ENCODE measurements at places on chromosomes 3 and 15. TPM values are rescaled to one million over a fixed set of nuclear protein-coding genes. Genes with fewer than 3 reads are reported as not detected.

DNA sequence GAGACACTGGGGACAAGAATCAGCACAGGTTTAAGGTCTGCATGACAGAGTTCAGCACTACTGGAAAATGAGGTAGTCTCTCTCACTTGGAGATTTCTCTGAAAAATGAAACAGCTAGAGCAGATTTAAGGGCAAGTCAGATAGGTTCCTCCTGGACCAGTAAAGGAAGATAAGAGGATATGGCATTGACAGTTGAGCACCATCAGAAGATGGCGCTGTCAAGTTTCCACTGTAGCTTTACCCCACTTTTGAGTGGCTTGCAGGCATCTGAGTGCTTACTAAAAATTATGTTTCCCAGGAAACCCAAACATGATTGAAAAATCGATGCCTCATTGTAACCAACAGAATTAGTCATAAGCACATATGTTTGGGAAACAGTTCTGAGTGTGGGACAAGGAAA is 407.2 kb upstream of the UBE2E2 start:
- H3K4me3 ChIP-seq, result no peak overlapping the region
- no peak overlapping the region for H3K27ac ChIP-seq
- H3K4me1 ChIP-seq, result no peaks in the 10 kb centered on the region
- H3K27me3 ChIP-seq, result no peaks in the 10 kb centered on the region
- DNase-seq, result no peak

- no peaks in the 10 kb centered on the region for H3K36me3 ChIP-seq
- no peaks in the 10 kb centered on the region for H3K27me3 ChIP-seq
- no peak for DNase-seq
- H3K4me1 ChIP-seq, result peaks cover 64% of the 10 kb centered on the region
These were observed 148.3 kb downstream of the RBMS3 start for GRCh38 chr3:29429055-29429679.

GRCh38 chr15:62698646-62699045 is 343.9 kb upstream of the TPM1 start:
- no peaks in the 10 kb centered on the region for H3K27me3 ChIP-seq
- H3K4me3 ChIP-seq, result no peak overlapping the region
- H3K4me1 ChIP-seq, result no peaks in the 10 kb centered on the region
- H3K27ac ChIP-seq, result no peak overlapping the region
- H3K36me3 ChIP-seq, result peaks cover 42% of the 10 kb centered on the region

Gene ANO10
- 22.4 TPM for total RNA-seq

- H3K4me3 ChIP-seq, result no peak overlapping the region
- DNase-seq, result no peak
- no peaks in the 10 kb centered on the region for H3K27me3 ChIP-seq
- no peak overlapping the region for H3K27ac ChIP-seq
- peaks cover 29% of the 10 kb centered on the region for H3K36me3 ChIP-seq
These were observed 54.8 kb downstream of the UBP1 start for GRCh38 chr3:33385423-33385822.

Gene DLL4
- total RNA-seq, result 13.0 TPM

DNA sequence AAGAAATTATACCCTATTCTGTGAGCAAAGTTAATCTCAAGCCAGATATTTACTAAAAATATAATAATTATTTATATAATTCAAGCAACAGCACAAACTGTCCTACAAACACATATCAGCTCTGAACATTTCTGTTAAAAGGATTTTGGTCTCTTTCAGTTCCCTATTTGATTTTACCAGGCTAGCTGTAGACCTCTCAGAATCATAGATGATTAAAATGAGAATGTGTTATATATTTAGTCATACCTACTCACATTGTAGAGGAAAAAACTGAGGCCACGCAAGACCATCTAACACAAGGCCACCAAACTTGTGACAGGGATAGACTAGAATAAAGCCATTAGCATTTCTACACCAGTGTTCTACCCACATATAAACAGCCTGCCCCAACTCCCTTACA is 28.5 kb downstream of the ACKR4 start:
- DNase-seq, result no peak
- no peak overlapping the region for H3K4me3 ChIP-seq
- peaks cover 41% of the 10 kb centered on the region for H3K4me1 ChIP-seq
- peak overlapping the region; percentile 19 for H3K27ac ChIP-seq

Gene TEX55
- not detected for total RNA-seq

Gene CP
- 58.1 TPM for total RNA-seq

DNA sequence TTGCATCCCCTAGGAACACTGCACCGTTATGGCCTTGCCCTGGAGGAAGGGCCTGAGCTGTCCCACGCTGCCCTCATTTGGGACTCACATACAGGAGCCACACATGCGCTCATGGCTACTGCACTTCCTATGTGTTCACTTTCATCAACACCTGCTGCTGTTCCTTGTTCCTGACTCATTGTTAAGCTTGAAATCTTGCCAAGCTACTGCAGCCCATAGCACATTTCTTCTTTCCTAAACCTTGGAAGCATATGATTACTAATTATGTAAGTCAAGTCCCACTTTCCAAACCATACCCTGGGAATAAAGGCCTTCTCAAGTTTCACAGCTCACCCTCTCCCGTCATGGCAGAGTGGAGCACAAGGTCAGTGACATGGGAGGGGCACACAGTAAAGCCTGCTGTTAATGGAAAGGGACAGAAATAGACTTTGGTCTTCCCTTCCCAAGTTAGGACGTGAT is 307.9 kb downstream of the CLSTN2 start:
- no peaks in the 10 kb centered on the region for H3K27me3 ChIP-seq
- H3K36me3 ChIP-seq, result no peaks in the 10 kb centered on the region
- no peak for DNase-seq
- H3K4me3 ChIP-seq, result no peak overlapping the region
- peaks cover 35% of the 10 kb centered on the region for H3K4me1 ChIP-seq
- H3K27ac ChIP-seq, result peak overlapping the region; percentile 0

DNA sequence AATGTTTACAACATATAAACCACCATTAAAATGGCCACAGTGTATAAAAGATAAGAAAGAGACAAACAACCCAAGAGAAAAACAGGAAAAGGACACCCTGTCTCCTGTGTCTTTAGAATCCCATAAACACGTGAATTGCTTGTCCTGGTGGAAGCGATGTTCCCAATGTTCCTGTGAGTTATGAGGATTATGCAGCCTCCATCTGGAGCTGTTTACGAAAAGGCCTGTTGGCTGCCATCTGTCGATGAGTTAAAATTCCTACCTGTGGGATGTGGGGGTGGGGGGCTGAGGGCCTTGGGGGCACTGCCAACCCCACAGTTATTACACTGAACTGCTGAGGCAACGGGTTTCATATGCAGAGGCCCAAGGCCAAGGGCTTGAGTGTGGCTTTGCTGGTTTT is 13.6 kb downstream of the NISCH start:
- H3K27ac ChIP-seq, result no peak overlapping the region
- H3K4me3 ChIP-seq, result no peak overlapping the region
- H3K4me1 ChIP-seq, result no peaks in the 10 kb centered on the region
- no peaks in the 10 kb centered on the region for H3K27me3 ChIP-seq
- peaks cover 26% of the 10 kb centered on the region for H3K36me3 ChIP-seq

Gene LAMB2
- total RNA-seq, result 806 TPM

DNA sequence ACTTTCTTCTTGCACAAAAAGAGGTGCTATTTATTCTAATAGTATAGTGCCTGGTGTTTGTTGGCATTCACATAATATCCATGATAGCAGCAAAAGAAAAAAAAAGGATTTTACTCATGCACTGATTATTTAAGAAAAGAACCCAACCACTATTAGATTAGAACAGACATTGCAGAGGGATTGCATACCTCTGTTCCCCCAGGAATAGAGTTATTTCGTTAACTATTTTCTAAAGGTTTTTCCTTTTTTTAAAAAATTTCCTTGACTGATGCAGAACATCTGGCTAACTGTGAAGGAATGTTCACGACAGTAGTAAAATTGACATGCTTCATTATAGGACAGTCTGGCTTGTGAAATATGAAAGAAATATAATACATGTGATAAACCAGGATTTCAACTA is 136.6 kb upstream of the PTX3 start:
- H3K27ac ChIP-seq, result no peak overlapping the region
- peaks cover 4% of the 10 kb centered on the region for H3K4me1 ChIP-seq
- no peaks in the 10 kb centered on the region for H3K27me3 ChIP-seq
- H3K4me3 ChIP-seq, result no peak overlapping the region
- DNase-seq, result no peak
- no peaks in the 10 kb centered on the region for H3K36me3 ChIP-seq

Gene GCNT3
- total RNA-seq, result not detected

Gene LRCH3
- total RNA-seq, result 66.7 TPM

Gene ACTRT3
- total RNA-seq, result 2.7 TPM

- no peaks in the 10 kb centered on the region for H3K4me1 ChIP-seq
- H3K27me3 ChIP-seq, result no peaks in the 10 kb centered on the region
- H3K4me3 ChIP-seq, result no peak overlapping the region
- no peak overlapping the region for H3K27ac ChIP-seq
- no peak for DNase-seq
These were observed 61.7 kb upstream of the PIAS1 start for GRCh38 chr15:67992411-67992810.

GRCh38 chr15:34821831-34822230 is 26.5 kb upstream of the ACTC1 start:
- H3K4me1 ChIP-seq, result no peaks in the 10 kb centered on the region
- H3K27ac ChIP-seq, result no peak overlapping the region
- H3K4me3 ChIP-seq, result no peak overlapping the region
- no peaks in the 10 kb centered on the region for H3K36me3 ChIP-seq
- no peaks in the 10 kb centered on the region for H3K27me3 ChIP-seq
- DNase-seq, result no peak

Gene LRRN1
- 4.3 TPM for total RNA-seq

Gene LYZL4
- not detected for total RNA-seq

Gene CLRN1
- total RNA-seq, result not detected

GRCh38 chr15:57146506-57147201 is 228.2 kb downstream of the TCF12 start:
- H3K36me3 ChIP-seq, result no peaks in the 10 kb centered on the region
- peak overlapping the region; percentile 66 for H3K4me3 ChIP-seq
- no peak for DNase-seq
- H3K27ac ChIP-seq, result peak overlapping the region; percentile 56
- H3K4me1 ChIP-seq, result peaks cover 40% of the 10 kb centered on the region

- H3K27ac ChIP-seq, result no peak overlapping the region
- no peak for DNase-seq
- no peak overlapping the region for H3K4me3 ChIP-seq
These were observed 28.6 kb upstream of the SERPINI2 start for GRCh38 chr3:167502401-167502800.

- DNase-seq, result no peak
- H3K36me3 ChIP-seq, result no peaks in the 10 kb centered on the region
- no peak overlapping the region for H3K27ac ChIP-seq
- no peak overlapping the region for H3K4me3 ChIP-seq
- no peaks in the 10 kb centered on the region for H3K4me1 ChIP-seq
These were observed 161.1 kb upstream of the ANKRD28 start for GRCh38 chr3:15958692-15959433.

- H3K36me3 ChIP-seq, result peaks cover 14% of the 10 kb centered on the region
- no peaks in the 10 kb centered on the region for H3K27me3 ChIP-seq
- no peaks in the 10 kb centered on the region for H3K4me1 ChIP-seq
- no peak for DNase-seq
These were observed 392.6 kb upstream of the TPM1 start for GRCh38 chr15:62649793-62650420.

Gene PAQR9
- total RNA-seq, result 0.21 TPM

- H3K36me3 ChIP-seq, result no peaks in the 10 kb centered on the region
- no peaks in the 10 kb centered on the region for H3K27me3 ChIP-seq
- peaks cover 48% of the 10 kb centered on the region for H3K4me1 ChIP-seq
- peak overlapping the region; percentile 94 for H3K4me3 ChIP-seq
These were observed 585 bp downstream of the SLCO3A1 start for GRCh38 chr15:91853948-91854638.

Gene ARPP19
- 172 TPM for total RNA-seq

GRCh38 chr15:100726421-100727190 is 124.2 kb downstream of the ASB7 start:
- DNase-seq, result no peak
- no peaks in the 10 kb centered on the region for H3K36me3 ChIP-seq
- no peaks in the 10 kb centered on the region for H3K27me3 ChIP-seq

- no peaks in the 10 kb centered on the region for H3K36me3 ChIP-seq
- no peak overlapping the region for H3K27ac ChIP-seq
- no peak overlapping the region for H3K4me3 ChIP-seq
- H3K27me3 ChIP-seq, result no peaks in the 10 kb centered on the region
- peaks cover 24% of the 10 kb centered on the region for H3K4me1 ChIP-seq
These were observed 141.0 kb upstream of the ARHGEF26 start for GRCh38 chr3:153980252-153980590.

GRCh38 chr3:10955711-10956453 is 36.7 kb upstream of the SLC6A1 start:
- no peaks in the 10 kb centered on the region for H3K27me3 ChIP-seq
- H3K36me3 ChIP-seq, result no peaks in the 10 kb centered on the region
- DNase-seq, result no peak
- H3K27ac ChIP-seq, result no peak overlapping the region
- no peaks in the 10 kb centered on the region for H3K4me1 ChIP-seq

Gene TMEM115
- total RNA-seq, result 57.7 TPM

- H3K36me3 ChIP-seq, result peaks cover 29% of the 10 kb centered on the region
- no peak for DNase-seq
- no peaks in the 10 kb centered on the region for H3K27me3 ChIP-seq
- H3K27ac ChIP-seq, result no peak overlapping the region
- no peak overlapping the region for H3K4me3 ChIP-seq
These were observed 5.4 kb downstream of the TARS3 start for GRCh38 chr15:101718896-101719295.

- no peak overlapping the region for H3K4me3 ChIP-seq
- no peak for DNase-seq
- H3K27ac ChIP-seq, result no peak overlapping the region
- H3K4me1 ChIP-seq, result no peaks in the 10 kb centered on the region
- no peaks in the 10 kb centered on the region for H3K27me3 ChIP-seq
These were observed 28.6 kb downstream of the POMGNT2 start for GRCh38 chr3:43077261-43077660.

DNA sequence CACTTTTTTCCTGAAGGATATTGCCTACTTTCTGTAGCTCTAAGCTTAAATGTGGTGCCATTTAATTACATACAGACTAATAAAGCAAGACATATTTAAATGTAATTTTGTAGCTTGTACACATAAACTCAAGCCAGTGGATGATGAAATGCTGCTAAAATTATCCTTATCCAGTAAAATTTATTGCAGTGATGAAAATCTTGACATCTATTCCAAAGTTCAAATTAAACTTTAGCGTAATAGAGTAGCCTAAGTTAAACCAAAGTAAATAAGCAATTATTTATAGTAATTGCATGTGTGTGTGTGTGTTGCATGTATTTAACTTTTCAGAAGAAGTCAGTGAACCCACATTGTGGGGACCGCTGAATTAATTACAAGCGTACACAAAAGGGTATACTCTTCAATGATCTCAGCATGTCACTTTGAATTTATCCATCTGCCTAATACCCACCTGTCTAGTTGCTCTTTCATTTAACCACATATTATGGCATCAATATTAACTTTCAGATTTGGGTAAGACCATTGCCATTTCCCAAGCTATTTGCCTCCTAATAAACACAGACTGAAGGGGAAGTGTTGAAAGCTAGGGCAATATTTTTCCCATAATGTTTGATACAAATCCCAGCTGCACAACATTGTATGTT is 85.0 kb downstream of the MECOM start:
- no peak overlapping the region for H3K27ac ChIP-seq
- peaks cover 3% of the 10 kb centered on the region for H3K4me1 ChIP-seq
- no peak overlapping the region for H3K4me3 ChIP-seq
- no peak for DNase-seq
- no peaks in the 10 kb centered on the region for H3K27me3 ChIP-seq
- H3K36me3 ChIP-seq, result no peaks in the 10 kb centered on the region

Gene RTP1
- not detected for total RNA-seq

- no peaks in the 10 kb centered on the region for H3K4me1 ChIP-seq
- H3K36me3 ChIP-seq, result no peaks in the 10 kb centered on the region
- no peak overlapping the region for H3K27ac ChIP-seq
- no peak overlapping the region for H3K4me3 ChIP-seq
- DNase-seq, result no peak
These were observed 68.5 kb upstream of the PLCL2 start for GRCh38 chr3:16816048-16816780.

Data from thoracic aorta (tissue), 2 donors.